ENCODE measurements at places on chromosomes 6 and 20.

GRCh38 chr20:42609618-42610017 is 580.1 kb downstream of the PTPRT start:
- DNase-seq, result no peak

GRCh38 chr6:16273256-16273655 is 34.9 kb downstream of the GMPR start:
- no peak for DNase-seq

DNA sequence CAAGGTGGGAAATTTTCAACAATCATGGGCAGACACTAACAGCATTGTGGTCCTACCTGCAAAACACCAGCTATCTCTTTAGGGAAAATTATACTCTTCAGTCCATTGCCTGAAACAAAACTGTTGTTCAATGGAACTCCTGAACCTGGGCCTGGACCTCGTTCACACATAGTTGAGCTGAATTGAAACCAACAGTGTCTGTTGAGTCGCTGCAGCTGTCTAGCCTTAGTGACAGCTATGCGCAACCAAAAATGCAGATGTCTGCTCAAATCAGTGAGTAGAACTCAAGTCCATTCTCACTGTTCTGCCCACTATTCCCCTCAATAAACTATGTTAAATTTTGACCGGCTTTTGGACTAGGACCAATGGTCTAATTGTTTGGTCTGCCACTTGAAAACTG is 286.2 kb downstream of the TFAP2A start:
- no peak for DNase-seq

GRCh38 chr6:111030008-111031007 is 48.5 kb downstream of the RPF2 start:
- no peak for DNase-seq

DNA sequence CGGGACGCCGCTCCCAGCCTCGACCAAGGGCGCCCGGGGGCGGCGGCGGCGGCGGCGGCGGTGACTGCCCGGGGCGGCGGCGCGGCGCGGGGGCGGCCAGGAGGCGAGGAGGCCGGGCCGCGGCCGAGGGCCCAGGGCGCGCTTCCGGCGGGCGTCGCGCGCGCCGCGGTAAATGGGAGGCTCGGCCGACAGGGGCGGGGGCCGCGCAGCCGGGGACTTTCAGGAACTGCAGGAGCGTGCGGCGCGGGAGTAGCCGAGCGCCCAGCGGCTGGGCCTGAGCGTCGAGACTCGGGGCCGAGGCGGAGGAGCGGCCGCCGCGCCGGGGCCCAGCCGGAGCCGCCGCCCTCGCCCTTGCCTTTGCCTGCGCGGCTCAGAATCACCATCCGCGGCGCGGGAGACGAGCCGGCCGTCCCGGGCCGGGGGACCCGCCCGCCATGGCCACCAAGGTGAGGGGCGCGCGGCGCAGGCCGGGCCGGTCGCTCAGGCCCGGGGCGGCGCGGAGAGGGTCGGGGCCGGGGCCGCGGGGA is at the start of gene SNX9:
TSS of gene SNX9 (plus strand) at position 246 of the 527 bp plus-strand sequence. CDS start at position 435, 189 bp downstream.
- peak; percentile 69 for DNase-seq

DNA sequence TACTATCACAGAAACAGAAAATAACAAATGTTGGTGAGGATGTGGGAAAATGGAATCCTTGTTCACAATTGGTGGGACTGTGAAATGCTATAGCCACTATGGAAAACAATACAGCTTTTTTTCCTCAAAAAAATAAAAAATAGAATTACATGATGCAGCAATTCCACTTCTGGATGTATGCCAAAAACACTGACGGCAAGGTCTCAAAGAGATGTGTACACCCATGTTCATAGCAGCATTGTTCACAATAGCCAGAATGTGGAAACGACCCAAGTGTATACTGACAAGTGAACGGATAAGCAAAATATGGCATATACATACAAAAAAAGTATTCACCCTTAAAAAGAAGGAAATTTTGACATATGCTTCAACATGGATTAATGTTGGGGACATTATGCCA is 213.4 kb downstream of the KHDC1L start:
- DNase-seq, result no peak

DNA sequence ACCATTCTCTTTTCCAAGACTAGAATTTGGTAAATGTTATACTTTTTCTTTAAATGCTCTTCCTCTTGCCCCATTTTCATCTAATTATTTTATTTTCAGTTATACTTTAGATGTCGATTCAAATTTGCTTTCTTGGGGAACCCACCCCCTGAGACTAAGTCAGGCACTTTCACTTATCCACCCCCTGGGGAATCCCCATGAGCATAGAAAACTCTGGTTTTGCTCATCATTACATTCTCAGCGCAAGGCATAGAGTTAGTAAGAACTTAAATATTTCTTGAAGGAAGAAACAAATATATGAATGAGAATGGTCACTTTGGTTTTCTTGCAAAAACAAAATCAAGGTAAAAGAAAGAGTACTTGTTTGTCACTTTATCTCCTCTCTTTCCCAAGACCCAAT is 25.1 kb upstream of the HSF2 start:
- DNase-seq, result no peak

DNA sequence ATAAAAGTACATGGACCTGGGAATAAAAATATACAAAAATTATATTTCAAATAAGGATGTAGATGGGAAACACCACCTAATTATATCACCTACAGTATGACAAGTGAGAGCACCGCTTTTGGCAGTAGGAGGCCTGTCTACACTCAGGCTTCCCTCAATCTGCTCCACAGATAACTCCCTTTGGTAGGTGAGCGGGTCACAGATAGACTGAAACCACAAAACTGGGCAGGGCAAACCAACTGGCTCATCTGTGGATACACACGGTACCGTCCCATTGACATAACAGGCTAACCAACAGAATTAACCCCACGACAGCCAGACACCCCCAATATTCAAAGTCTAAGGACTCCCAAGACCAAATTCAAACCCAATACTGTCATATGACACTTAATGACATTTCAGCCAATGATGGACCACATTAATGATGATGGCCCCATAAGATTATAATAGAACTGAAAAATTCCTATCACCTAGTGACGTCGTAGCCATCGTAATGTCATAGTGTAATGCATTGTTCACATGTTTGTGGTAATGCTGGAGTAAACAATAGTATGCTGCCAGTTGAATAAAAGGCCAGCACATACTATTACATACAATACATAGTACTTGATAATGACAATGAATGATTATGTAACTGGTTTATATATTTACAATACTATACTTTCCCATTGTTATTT is 109.7 kb downstream of the MBOAT1 start:
- DNase-seq, result no peak

DNA sequence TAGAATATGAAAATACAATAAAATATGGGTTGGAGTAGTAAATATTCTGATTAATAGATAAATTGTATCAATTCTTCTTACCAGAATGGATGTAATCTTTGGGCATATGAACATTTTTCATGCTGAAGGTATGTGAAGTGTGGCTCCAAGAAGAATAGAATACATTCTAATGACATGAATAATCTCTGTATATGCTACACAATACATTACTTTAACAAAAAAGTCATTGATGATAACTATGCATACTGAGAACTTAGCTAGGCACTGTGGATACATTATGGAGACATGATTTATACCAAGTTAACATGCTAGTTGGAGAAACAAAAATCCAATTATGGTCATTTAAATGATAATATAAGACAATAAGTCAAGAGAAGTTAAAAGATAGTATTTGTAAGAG is 62.7 kb upstream of the HDAC2 start:
- DNase-seq, result no peak

DNA sequence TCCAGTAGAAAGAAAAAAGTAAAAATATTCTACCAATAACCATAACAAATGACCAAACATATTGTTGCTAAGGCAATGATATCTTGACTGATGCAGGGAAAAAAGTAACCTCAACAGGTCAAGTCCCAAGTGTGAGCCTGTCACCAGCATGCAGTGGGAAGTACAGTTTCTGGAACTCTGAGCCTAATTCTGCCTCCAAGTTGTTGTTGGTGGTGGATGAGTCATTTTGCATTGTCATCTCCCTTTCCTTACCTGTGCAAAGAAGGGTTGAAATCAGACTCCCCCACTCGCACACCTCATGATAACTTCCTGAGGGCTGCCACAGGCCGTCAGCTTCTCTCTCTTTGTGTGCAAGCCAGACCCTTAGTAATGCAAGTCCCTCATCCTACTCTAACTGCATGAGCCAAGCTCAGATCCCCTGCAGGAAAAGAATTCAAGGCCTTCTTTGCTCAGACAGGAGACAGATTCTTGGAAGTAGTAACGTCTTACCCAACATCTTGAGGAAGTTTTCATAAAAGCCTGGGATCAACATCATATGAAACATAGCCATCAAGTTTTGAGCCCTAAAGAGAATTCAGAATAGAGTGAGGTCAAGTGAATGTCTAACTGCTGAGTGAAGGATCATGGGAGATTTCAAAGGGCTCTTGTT is 207.6 kb upstream of the FOXA2 start:
- DNase-seq, result no peak

GRCh38 chr6:116876635-116877611 is at the start of gene RFX6:
TSS of gene RFX6 (plus strand) at chr6:116877242. CDS start at chr6:116877276, 34 bp downstream.
- DNase-seq, result no peak

GRCh38 chr6:32700391-32701040 is 34.1 kb upstream of the HLA-DQB1 start:
- DNase-seq, result peak; percentile 60

DNA sequence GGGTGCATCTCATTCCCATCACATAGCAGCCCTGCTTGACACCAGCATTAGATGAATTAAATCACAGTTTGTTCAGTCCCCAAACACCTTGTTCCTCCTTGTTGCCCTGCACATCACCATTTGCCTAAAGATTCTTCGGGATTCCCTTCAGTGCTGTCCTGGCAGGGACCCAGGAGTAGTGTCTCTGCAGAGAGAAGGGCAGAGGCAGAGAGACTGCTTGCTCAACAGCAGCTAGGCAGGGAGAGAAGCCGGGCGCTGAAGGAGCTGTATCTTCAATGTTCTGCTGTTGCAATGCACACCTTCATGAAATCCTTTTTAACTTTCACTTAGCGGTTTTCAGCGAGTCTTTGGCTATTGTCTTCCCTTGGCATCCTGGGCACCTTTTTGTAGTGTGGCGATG is 362.9 kb downstream of the FARS2 start:
- DNase-seq, result no peak

- no peak for DNase-seq
These were observed 105.1 kb upstream of the GPR6 start for GRCh38 chr6:109872968-109873545.

- DNase-seq, result no peak
These were observed 373.4 kb upstream of the EPHA7 start for GRCh38 chr6:93792746-93793145.

DNA sequence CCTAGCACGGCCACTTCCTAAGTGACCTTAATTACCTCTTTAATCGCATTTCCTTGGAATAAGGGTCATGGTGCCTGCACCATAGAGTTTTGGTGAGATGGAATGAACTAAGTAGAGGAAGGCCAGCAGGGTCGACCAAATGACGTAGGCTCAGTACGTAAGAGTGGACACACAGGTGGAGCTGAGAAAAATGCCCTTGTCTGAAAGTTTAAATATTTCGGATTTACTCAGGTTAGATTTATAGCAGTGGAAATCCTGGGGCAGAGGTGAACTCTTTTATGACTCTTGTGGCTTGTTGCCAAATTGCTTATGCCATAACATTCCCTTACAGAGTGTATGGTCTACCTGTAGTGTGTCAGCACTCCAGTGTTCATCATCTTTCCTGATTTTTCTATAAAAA is 23.6 kb upstream of the BTBD3 start:
- no peak for DNase-seq

DNA sequence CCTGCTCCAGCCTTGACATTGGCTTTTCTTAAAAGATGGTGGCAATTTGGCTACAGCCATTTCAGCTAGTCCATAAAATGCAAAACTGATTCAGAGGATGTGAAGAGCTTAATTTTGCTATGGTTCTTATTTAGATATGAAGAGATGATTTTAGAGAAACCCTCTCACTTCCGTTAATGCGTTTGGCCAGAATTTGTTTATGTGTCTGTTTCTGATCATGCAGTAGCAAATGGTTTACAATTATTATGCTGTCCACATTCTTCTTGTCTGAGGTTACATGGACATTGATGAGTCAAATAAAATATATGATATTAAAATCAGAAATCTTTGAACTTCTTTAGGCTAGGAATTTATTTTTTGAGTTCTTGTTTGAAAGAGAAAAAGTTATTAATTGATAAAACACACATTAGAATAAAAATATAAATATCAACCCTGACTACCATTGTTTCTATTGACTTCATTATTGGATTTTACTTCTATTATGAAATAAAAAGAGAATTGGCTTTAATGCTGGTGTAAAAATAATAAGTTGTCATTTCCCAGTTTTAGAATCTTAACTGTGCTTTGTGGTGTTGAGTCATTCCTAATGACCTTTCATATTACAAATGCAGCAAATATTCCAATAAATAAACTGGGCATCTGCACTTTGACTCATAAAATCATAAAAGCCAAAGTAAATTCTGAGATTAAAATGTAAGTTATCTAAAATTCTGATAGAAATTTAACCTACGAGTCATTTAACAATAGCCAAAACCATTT is 1286.0 kb upstream of the GJE1 start:
- DNase-seq, result no peak

GRCh38 chr6:124573953-124574352 is 388.3 kb upstream of the RNF217 start:
- no peak for DNase-seq

Measured in CD4-positive, alpha-beta T cell treated with Interleukin-12 subunit alpha and Interleukin-12 subunit beta, for 1 hour (primary cell).